ENCODE measurements at places on chromosomes 3 and 15.

DNA sequence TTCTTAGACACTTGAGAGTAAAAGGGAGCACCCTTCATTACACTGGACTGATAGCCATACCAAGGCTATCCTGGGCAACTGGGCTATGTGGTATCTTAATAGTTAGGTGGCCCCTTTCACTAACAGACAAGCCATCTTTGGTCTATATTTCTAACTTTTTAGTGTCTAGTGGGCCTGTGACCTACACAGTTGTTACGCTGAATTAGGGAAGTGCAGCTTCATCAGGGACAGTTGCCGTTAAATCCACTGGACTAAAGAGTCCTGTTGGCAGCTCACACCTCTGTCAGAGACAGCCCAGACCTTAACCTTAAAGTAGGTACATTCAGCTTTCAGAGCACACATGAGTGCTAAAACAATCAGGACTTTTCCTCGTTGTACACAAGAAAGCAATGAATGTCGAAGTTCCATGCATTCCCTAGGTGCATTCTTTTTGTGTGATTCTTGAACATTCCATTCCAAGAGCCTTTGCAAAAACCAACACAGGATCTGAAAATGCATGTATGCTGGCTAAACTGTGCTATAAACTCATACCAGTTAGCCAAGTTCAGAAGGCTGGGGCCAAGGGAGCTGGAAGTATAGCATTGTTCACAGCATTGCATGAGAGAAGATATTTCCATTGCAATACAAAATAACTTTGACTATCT lies 230.2 kb upstream of the EIF1B start:
- DNase-seq = no peak

GRCh38 chr15:81384891-81385720 lies 11.1 kb upstream of the TMC3 start:
- no peak for DNase-seq

DNA sequence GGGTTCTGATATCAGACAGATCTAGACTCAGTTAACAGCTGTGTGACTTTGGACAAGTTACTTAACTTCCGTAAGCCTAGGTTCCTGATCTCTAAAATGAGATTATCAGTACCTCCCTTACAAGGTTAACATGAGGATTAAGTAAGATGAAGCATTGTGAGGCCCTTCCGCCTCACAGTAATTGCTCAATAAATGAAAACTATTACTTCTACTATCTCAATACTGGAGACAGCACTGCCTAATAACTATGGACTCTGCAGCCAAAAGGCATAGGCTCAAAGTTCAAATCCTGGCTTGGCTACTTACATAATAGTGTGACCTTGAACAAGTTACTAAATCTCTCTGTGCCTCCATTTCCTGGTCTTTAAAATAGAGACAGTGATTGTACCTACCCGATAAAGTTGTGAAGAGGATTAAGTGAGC lies 82.0 kb upstream of the ATP11B start:
- no peak for DNase-seq

DNA sequence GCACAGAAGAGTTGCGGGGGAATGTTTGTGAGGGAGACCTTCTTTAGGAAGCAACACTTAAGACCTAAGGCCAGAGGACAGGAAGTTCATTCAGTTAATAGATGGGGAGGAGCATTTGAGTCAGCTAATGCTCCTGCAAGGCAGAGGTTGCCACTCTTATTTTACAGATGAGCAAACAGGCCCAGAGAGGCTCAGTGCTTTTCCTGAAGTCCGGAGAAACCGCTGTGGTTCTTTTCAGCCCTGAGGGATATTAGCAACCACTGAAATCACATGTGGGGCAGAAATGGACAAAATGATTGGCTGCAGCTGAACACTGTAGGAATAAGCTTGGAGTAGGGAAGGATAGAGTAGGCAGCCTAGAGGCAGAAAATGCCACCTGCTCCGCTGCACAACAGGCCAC lies 33.3 kb upstream of the RTP4 start:
- no peak for DNase-seq

- DNase-seq = no peak
Measured at GRCh38 chr15:50945725-50946124, 37.2 kb downstream of the AP4E1 start.

- DNase-seq = no peak
Measured at GRCh38 chr15:81256916-81257315, 60.2 kb downstream of the IL16 start.

- no peak for DNase-seq
Measured at GRCh38 chr3:37071921-37072320, 78.6 kb downstream of the MLH1 start.

DNA sequence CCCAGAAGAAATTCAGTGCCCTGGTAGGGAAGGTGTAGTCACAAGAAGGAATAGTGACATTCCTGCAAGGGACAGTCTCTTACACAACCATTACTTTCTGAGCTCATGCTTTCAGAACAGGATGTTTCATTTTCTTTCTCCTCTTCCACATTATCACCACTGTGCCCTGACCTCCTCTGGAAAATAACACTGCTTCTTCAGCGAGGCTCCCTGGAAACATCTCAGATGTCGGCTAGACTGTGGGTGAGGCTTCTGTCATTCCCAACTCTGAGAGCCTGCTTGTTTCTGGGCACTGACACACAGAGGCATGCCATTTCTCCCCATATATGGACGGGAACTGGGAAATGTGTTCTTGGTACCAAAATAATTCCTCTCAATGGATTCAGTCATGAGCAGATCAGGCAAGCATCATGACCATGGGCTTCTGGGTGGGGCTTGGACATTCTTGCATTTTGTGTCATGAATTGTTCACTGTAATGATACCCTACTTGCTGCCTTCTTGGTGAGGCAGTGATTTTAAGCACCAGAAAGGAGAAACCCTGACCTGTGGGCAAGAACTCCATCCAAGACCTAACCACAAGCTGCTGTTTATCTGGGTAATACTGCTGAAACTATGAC lies 14.3 kb upstream of the TNFAIP8L3 start:
- no peak for DNase-seq

- no peak for DNase-seq
Measured at GRCh38 chr3:178295292-178295912, 240.8 kb upstream of the KCNMB2 start.

DNA sequence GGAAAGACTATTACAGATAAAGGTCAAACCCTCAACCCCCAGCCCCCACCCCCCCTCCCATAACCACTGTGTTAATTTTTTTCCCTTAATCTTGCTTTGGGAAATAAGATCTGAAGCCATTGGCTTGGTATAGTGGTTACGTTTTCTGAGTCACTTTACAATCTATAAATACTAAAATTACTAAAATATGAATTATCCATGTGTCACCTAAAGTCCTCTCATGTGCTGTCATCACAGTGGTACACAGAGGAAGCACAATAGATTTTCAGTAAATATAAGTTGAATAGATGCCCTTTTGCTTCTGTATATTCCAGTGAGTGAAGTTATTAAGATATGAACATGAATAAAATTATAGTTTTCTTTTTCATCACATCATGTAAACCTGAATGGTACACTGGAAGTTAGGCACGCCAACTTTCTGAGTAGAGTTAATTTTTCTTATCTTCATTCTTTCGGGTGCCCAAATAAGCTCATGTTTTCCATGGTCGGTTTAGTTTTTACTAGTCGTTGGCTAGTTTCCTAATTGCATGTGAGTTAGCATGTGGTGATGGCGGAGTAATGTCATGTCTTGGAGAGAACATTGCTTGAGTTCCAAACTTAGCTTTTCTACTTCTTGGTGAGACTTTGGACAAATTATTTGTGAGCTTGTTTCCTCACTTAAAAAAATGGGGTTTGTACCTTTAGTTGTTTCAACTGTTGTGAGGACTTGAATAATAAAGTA lies 11.5 kb downstream of the PPP4R2 start:
- no peak for DNase-seq

DNA sequence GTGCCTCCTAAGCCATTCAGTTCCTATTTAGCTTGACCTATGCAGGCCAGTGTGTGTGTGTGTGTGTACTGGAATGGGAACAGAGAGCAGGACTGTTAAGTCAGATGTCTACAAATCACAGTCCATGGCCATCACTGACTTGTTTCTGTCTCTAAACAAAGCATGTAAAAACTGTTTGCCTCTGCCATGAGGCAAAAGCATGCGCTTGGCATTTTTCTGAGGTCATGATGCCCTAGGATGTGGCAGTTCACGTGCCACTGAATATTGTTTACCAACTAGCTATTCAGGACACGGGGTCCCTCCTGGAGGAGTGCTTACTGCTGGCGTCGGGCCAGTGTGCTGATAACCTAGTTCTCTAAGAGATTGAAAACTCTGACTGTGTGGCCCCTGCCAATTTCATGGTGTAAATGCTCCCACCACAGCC lies 8.2 kb upstream of the ATP13A3 start:
- DNase-seq = no peak

GRCh38 chr3:77254967-77255831 lies 215.3 kb downstream of the ROBO2 start:
- no peak for DNase-seq

GRCh38 chr3:45226206-45226915 lies at the start of gene TMEM158:
Gene TMEM158 (minus strand): TSS chr3:45226287. CDS start chr3:45226027, 260 bp downstream.
- no peak for DNase-seq

- no peak for DNase-seq
Measured at GRCh38 chr3:49911124-49911420, 7.4 kb upstream of the MST1R start.

- DNase-seq = no peak
Measured at GRCh38 chr3:58470363-58471024, 21.4 kb upstream of the KCTD6 start.

DNA sequence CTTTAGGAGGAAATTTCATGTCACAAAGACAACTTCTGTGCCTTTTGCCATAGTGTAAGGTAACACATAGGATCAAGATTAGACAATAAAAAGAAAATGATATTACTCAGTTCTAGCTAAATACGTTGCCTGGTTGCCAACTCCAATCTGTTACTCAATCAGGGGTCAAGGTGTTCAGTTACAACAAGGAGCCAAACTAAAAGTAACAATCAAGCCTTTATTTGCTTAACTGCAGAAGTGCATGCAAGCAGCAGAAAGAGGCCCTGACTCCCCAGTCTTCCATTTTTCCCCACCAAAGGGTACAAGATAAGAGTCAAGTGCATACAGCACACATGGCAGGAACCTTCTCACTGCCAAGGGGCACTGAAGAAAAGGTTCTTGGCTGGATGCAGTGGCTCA lies 28.3 kb upstream of the PPP4R2 start:
- no peak for DNase-seq

GRCh38 chr15:90769375-90769774 lies 52.2 kb downstream of the BLM start:
- DNase-seq = no peak

GRCh38 chr3:42714171-42714852 lies 11.7 kb upstream of the HHATL start:
- no peak for DNase-seq

Measured in GM12864 (cell line).